Activated CD4-positive, alpha-beta T cell treated with anti-CD3 and anti-CD28 coated beads, Interleukin-2, amount 10 ng/mL, durations not matched to agents 24 days and 14 days (primary cell): ENCODE measurements at places on chromosomes 5 and 9. TPM values are rescaled to one million over a fixed set of nuclear protein-coding genes. Genes with fewer than 3 reads are reported as not detected.

The UGT3A2 gene
- total RNA-seq = not detected in 2 replicates

The IRX4 gene
- total RNA-seq = not detected in 2 replicates

The OLFM1 gene
- 0.19 and 0.35 TPM in 2 replicates for total RNA-seq

The ZDHHC11B gene
- total RNA-seq = not detected in 2 replicates

The CYLC2 gene
- not detected in 2 replicates for total RNA-seq

The CCL28 gene
- 7.4 and 7.5 TPM in 2 replicates for total RNA-seq
